ENCODE measurements at places on chromosomes 11 and 22.

DNA sequence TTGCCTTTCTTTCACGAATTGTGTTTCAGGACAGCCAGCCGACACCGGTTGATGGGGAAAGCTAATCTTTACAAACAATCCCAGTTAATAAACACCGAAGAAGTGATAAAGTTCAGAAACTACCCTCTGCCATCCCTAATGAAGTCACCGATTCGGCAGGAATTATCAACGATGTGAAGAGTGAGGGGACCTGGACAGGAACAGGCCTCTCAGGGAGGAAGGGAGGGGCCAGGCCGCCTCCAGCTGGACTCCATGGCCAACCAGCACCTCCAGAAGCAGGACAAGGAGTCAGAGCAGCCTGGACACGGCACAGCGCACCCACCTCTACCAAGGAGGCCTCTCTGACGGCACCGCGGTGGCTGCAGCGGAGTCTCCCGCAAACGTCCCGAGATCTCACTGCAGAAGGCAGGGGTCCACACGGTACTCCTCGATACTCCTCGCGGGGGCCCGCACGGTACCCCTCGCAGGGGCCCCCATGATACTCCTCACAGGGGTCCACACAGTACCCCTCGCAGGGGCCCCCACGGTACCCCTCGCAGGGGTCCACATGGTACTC, 3.9 kb downstream of the TOLLIP start:
- DNase-seq: no peak

GRCh38 chr22:24247564-24248344, 2.9 kb upstream of the GGT5 start:
- no peak for DNase-seq

DNA sequence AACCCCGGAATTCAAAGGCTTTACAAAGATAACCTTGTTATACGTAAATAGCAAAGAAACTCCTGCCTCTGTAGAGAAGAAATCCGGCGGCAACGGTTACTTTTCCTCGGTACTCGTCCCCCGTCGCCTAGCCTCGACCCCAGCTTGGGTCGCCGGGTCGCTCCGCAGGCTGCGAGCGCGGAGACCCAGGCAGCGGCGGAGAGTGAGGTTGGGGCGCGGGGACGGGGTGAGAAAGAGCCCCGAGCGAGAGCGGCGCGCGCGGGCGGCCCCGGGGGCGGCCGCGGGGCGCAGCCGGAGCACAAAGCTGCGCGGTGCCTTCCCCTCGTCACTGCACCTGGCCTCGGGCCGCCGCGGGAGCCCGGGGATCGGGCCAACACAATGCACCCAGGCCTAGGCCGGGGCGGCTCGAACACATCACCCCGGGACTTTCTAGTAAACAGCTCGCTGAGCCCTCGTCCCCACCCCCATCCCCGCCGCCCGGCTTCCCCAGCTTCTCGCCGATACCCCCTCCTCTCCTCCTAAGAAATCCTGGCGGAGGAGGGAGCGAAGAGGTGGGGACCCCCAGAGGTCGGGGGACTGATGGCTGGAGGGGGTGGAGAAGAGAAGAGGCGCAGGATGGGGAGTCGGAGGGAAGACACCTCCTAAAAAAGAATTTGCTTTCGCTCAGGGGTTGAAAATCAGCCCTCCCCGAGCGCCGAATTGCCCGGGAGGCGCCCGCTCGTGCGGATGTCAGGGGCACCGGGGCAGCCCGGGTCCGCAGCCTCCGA, 845 bp downstream of the MPPED2 start:
- DNase-seq: no peak

GRCh38 chr22:48316257-48317250, 1511.1 kb downstream of the BRD1 start:
- no peak for DNase-seq

DNA sequence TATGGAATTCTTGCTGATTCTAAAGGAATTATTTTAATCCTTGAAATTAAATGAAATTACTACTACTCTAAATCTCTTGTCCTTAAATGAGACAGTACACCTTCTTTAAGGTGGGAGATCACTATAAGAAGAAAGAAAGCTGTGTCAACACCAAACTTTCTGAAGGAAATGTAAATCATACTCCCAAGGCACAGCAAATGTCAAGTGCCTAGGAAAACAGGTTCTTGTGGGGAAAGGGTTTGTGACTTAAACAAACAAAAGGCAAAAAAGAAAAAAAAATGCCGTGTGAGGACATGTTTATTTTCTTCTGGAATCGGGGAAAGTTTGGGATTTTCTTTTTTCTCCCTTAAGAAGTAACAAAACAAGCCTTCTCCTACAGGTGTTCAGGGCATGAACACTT, 745.1 kb downstream of the DLG2 start:
- no peak for DNase-seq

GRCh38 chr11:32429477-32429876, 5.9 kb downstream of the WT1 start:
- DNase-seq: no peak

DNA sequence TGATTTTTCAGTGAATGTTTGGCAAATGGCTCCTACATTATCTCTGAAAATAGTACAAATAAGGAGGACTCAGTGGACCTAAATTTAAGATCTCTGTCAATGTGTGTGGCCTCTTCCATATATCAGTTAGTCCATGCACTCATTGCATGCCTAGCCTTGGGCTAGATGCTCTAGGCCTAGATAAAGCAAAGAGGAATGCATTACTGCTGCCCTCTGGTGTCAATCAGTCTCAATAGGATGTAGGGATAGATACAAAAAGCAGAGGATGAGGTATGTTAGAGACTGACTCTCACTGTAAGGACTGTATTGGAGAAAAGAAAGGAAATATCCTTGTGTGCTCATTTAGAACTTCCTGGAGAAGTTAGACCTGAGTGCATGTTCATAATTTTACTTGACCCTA, 42.0 kb downstream of the MS4A2 start:
- peak; percentile 1 for DNase-seq
